ENCODE measurements at places on chromosomes 7 and 10.
A peak's percentile ranks its signal among the peaks of the same experiment; 100 is the strongest.

- no peak for DNase-seq
Observed at GRCh38 chr7:37068902-37069301, 344.6 kb upstream of the AOAH start.

- peak; percentile 65 for DNase-seq
Observed at GRCh38 chr10:35127289-35127891, 744 bp downstream of the CREM start.

GRCh38 chr10:11853468-11853867 lies 30.3 kb downstream of the PROSER2 start:
- no peak for DNase-seq

- no peak for DNase-seq
Observed at GRCh38 chr7:130695840-130696239, 9.5 kb upstream of the TSGA13 start.

GRCh38 chr10:73785721-73786511 lies 510 bp downstream of the ZSWIM8 start:
- DNase-seq, result no peak

GRCh38 chr10:63929831-63930467 lies 408.7 kb downstream of the REEP3 start:
- DNase-seq, result no peak

Data from activated naive CD4-positive, alpha-beta T cell treated with anti-CD3 and anti-CD28 coated beads, Interleukin-2, amount 50 U/mL, for 72 hours (primary cell).